ENCODE measurements at places on chromosomes 3 and 15.

DNA sequence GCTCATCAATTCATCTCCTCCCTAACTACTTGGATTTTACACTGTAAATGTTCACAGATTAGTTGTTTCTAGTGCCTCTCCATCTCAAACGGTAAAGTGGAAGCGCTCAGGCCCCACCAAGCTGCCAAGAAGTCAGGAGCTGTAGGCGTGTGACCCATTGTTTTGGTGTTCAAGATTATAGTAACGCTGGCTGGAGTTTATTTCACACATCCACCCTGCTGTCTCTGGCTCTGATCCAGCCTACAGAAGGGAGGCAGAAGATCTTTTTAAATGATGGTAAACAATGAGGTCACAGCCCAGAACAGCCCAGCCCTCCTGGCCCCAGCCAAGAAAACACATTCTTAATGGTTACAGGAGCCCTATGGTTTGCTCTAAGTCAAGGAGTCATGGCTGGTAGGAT, 25.7 kb upstream of the GALNT15 start:
- no peak for DNase-seq

DNA sequence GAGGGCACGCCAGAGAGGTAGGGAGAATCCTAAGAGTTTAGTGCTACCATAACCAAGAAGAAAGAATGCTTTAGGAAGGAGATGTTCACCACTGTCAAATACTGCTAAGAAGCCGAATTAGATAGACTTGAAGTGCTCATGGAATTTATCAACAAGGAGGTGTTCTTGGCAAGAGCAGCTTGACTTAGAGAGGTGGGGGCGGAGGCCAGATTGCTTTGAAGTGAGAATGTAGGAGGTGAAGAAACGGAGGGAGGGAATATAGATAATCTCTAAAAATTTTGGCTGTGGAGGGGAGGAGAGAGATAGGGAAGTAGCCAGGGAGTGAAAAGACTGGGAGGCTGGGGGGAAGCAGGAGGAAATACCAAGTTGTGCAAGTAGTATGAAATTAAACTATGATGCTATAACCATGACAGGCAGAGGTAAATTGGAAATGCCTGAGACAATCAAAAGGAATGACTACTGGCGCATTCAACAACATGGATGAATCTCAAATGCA, 35.5 kb downstream of the GADL1 start:
- no peak for DNase-seq

GRCh38 chr3:126952983-126953660, 29.8 kb upstream of the PLXNA1 start:
- DNase-seq = no peak

DNA sequence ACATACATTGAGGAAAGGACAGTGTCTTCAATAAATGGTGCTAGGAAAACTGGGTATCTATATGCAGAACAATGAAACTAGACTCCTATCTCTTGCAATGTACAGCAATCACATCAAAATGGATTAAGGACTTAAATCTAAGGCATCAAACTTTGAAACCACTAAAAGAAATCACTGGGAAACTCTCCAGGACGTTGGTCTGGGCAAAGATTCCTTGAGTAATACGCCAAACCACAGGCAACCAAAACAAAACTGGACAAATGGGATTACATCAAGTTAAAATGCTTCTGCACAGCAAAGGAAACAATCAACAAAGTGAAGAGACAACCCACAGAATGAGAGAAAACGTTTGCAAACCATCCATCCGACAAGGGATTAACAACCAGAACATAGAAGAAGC, 14.5 kb downstream of the LAMP3 start:
- DNase-seq = no peak

- no peak for DNase-seq
These were observed 26.8 kb downstream of the FNDC3B start for GRCh38 chr3:172065967-172066762.
